NAMALWA (cell line): ENCODE measurements at places on chromosomes 16 and 17.

- no peak for DNase-seq
Observed at GRCh38 chr17:49029801-49030200, 32.6 kb downstream of the IGF2BP1 start.

DNA sequence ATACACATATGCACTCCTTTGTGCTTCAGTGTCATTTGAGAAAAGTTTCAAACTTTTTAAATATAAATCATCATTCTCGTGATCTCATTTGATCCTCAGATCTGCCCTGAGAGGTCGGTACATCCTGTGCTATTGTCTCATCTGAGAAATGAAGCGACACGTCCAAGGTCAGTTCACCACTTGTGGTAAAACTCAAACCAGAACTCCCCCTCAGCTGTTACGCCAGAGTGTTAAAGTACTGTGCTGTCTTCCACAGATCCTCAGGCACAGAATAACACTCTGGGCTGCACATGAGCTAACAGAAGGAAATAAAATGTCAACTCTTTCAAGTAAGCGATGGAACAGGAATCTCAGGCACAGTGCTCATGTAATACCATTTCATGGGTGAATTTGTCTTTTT is 31.4 kb downstream of the ANKFN1 start:
- DNase-seq: no peak

- no peak for DNase-seq
Observed at GRCh38 chr16:57634171-57634570, 5.7 kb downstream of the ADGRG1 start.

- no peak for DNase-seq
Observed at GRCh38 chr17:70206361-70207010, 37.2 kb downstream of the KCNJ2 start.

- no peak for DNase-seq
Observed at GRCh38 chr17:44998646-44999045, 30.5 kb upstream of the C1QL1 start.

- DNase-seq: peak; percentile 31
Observed at GRCh38 chr17:40063901-40064531, 1.3 kb downstream of the THRA start.

DNA sequence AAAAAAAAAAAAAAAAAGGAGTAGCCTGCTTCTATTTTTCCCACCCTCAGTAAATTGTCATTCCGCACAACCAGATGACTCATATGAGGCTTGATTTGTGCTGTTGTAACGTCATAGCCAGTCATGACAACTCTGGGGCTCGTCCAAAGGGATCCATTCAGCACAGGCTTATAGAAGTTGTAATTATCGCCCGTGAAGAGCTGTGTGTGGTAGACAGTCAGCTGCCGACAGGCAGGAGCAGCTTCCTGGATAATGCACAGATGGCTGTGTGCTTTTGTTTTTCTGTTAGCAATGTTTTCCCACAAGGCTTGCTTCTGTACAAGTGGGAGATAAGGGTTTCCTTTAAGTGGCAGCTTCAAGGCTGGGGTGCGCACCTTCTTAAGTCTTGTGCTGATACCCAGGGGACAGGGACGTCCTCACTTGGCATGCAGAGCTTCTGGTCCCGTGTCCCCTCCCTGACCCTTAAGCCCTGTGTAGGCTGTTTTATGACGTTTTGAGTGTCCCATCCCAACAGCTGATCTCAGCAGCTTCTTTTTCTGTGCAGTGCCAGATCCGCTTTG is 26.0 kb downstream of the SNX29 start:
- no peak for DNase-seq

DNA sequence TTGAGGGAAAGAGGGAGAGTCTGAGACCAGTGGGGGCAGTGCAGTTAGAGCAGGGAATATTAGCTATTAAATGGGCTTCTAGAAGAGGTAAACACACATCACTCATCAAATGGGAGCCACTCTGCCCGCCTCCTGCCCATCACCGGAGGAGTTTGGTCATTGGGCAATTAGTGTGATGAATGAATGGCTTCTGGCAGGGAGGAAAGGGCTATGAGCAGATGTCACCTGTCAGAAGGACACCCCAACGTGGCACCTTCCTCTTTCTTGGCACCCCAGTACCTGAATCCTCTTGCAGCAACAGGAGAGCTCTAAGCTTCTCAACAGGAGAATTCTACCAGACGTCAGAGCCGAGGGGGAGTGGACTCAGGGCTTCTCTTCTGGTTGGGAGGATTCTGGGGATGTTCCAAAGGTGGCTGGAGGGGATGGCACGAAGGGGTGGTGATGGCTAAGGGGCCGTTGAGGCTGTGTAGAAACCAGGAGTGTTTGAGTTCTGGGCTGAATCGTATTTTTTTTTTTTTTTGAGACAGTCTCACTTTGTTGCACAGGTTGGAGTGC is 11.0 kb downstream of the C1QTNF1 start:
- DNase-seq: no peak

GRCh38 chr16:52312716-52313115 is 234.2 kb downstream of the TOX3 start:
- no peak for DNase-seq

DNA sequence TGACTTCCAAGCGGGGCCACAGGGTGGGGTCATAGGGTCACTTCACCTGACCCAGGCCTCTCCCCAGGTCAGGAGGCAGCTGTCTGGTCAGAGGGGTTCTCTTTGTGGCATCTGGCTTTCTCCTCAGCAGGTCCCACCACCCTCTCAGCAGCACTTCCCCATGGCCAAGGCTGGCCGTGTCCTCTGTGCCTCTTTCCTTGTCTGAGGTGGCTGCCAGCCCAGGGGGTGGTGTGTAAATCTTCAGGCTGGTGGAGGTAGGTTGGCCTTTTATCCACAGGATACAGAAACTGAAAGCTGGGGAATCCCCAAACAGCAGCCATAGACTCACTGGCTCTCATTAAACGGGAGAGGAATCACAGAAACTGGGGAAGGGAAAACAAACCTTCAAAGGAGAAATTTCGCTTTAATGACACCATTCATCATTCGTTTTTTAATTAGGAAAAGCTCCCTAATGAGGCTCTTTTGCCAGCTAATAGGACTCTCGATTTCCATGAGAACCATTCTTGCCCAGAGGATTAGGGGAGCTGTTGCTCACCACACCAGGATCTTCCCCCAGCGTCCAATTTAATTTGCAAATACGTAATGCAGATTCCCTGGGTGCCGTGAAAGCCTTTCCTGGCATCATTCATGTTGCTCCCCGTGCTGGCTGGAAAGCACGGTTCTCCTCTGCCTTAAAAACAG is 18.0 kb downstream of the C17orf75 start:
- no peak for DNase-seq

GRCh38 chr16:53121661-53122060 is 66.9 kb downstream of the CHD9 start:
- DNase-seq: no peak

GRCh38 chr16:50301626-50302471 is 35.5 kb downstream of the ADCY7 start:
- no peak for DNase-seq

- peak; percentile 3 for DNase-seq
Observed at GRCh38 chr16:63061319-63061718, 1025.1 kb upstream of the CDH8 start.

DNA sequence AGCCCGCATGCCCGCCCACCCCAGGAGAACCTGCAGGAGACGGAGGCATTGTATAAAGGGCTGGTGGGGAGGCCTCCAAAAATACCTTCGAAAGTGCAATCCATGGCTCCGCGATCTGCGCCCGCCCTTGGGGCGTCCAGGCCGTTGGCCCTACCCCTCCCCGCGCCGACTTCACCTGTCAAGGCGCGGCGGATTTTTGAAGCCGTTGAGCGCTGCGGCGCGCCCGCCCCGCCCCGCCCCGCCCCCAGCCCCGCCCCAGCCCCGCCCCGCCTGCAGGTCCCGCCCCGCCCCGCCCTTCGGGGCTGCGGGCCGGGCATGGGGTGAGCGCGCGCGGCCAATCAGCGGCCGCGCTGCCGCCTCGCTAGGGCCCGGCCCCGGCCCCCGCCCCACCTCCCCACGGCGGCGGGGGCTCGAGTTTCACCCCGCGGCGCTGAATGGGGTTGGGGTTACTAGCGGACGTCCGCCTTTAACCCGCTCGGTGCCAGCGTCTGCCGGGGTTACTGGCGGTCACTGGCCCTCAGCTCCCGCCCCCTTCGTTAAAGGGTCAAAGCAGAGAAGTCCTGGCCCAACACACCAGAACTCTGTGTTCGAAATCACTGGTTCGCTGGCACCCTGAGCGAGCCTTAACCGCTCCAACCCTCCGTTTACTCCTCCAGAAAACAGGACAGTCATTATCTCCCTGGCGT is 13.2 kb downstream of the SREBF1 start:
- peak; percentile 80 for DNase-seq

GRCh38 chr17:57550668-57551315 is 194.3 kb downstream of the CCDC182 start:
- peak; percentile 47 for DNase-seq

DNA sequence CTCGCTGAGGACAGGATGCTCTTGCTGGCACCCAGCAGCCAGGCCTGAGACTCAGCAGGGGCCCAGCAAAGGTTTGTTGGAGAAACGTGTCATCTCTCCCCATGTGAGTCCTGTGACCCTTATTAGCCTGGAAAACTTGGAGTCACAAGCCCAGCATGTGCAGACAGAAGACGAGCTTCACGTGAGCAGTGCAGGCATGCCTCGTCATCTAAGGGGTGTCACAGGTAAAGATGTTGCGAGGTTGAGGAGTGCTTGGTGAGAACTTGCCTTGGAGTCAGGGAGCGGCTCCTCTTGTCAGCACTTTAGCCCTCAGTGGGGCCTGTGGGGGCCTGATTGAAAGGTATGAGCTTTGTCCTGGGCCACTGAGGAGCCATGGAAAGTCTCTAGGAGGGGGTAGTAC is 2.1 kb upstream of the CTRL start:
- no peak for DNase-seq

- DNase-seq: no peak
Observed at GRCh38 chr16:47069313-47069712, 74.4 kb downstream of the NETO2 start.

DNA sequence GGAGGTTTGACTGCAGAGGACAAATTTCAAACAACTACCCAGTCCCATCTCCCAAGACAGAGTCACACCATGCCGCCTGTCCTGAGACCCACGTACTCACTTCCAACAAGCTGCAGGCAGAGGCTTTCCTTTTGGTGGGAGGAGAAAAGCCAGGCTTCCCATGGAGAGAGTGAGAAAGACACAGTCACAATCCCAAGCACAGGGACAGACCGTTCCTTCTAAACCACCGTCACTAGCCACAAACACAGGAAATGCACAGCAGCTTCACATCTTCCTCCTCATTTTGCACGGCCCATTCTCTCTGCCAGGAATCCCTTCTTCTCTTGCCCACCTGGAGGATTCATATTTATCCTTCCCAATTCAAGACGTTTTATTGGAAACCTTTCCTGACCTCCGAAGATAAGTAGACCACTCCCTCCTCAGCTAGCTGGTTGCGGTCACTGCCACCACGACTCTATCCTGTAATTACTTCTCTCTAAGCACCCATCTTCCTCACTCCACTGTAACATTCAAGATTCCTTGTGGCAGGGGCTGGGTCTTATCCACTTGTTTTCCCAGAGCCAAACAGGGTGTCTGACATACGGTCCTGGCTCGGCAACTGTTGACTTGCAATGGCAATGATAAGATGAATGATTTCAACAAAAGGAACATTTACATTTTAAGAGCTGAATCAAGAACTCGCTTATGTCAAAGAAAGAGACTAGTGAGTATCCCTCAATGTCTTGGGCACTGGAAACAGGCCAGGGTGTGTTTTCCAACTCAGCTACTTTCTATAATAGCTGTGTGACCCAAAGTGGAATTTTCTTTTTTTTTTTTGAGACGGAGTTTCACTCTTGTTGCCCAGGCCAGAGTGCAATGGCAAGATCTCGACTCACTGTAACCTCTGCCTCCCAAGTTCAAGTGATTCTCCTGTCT is 87.6 kb downstream of the XYLT1 start:
- no peak for DNase-seq

- no peak for DNase-seq
Observed at GRCh38 chr17:35765086-35765710, 4.5 kb downstream of the C17orf50 start.

GRCh38 chr17:60392042-60392844 is at the start of gene USP32:
TSS of gene USP32 (minus strand) at chr17:60392133. CDS start at chr17:60391939, 194 bp downstream.
- peak; percentile 97 for DNase-seq

GRCh38 chr16:13680021-13680889 is 239.7 kb upstream of the ERCC4 start:
- DNase-seq: no peak

- no peak for DNase-seq
Observed at GRCh38 chr17:45332989-45333701, 16.3 kb upstream of the MAP3K14 start.

DNA sequence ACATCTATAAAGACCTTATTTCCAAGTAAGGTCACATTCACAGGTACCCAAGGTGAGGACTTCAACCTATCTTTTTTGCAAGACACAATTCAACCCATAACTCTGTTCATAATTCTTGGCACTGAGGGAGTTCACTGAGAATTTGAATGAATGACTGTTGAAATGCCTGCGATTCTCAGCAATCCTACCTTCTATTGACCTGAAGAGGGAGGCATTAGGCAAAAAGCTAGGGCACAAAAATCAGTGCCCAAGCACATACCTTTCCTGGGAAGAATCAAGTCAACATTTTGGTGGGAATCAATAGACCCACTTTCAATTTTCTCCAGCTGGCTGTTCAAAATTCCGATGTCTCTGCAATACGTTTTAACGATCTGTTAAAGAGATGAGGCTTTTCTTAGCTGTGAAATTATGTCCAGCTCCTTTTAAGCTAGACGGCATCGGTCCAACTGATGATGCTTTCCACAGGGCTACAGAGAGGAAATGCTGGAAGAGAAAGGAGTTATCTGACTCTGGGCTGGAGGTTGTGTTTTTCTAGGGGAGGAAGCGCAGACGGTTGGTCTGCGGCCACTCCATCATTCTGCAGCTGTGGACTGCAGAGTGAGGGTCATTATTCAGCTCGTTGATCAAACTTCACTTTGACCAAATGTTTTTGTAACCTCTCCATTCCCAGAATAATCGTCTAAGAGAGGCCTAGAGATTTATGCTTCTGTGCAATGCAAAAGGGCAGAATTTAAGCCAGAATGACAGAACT is 25.2 kb downstream of the BCO1 start:
- no peak for DNase-seq

- DNase-seq: no peak
Observed at GRCh38 chr16:52034830-52035229, 512.1 kb downstream of the TOX3 start.

DNA sequence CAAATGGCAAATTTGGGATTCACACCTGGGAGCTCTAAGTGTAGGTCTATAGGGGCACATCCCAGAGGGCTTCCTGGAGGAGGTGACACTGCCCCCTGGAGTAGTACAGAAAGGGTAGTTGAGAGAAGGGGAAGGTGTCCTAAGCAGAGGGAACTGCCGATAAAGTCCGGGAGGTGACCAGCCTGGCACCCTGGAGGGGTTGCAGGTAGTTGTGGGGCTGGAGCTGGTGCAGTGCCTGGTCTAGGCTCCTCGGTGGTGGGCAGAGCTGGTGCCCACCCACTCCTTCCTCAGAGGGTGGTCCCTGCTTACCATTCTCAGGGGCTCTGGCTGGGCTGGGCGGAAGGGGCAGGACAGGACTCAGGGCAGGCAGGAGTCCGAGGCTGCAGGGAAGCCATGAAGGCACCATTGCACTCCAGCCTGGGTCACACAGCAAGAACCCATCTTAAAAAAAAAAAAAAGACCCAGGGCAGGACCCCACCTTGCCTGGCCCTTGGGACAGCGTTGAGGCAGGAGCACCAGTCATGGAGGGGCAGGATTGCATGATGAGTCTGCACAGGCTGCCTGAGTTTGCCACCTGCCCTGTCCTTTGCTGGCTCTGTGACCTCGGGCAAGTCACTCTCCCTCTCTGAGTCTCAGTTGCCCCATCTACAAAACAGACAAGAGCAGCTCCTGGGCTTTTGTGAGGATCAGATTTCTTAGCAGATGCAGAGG is 43.8 kb downstream of the LAT start:
- no peak for DNase-seq
